ENCODE measurements at places on chromosomes 13 and 19.
A peak's percentile ranks its signal among the peaks of the same experiment; 100 is the strongest.

DNA sequence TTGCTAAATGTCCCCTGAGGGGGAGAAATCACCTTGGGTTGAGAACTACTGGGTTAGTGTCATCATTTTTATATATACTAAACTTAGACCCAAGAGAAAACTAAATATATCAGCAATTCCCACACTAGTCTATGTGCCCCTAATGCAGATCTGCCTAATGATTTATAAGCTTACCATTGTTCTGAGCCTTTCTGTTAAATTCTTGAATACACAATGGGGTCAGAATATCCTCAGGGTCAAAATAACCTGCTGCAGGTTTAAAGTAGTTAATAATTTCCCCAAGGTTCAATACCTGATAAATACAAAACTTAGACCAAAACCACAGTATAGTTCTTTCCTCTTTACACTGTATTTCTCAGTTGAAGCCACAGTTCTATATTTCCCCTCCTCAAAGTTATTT, 4.6 kb downstream of the VWA8 start:
- DNase-seq, result no peak

- no peak for DNase-seq
Observed at GRCh38 chr19:55070466-55071128, 5.1 kb upstream of the EPS8L1 start.

DNA sequence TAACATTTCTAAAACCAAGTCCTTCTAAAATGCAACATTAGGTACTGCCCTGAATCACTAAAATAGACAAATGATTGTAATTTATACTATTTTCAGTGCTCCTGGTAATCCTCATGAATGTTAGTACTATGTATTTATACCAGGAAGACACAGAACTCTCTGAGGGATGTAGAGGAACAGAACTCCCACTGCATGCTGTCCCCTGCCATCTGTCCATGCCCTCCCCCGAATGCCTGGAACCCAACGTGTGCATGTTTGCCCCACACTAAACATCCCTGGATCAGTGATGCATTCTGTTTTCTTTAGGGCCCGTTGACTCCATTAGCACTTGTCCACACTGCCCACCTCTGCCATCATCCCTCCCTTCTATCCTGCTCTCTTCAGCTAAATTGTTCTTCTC, 26.5 kb downstream of the ENOX1 start:
- no peak for DNase-seq

- peak; percentile 54 for DNase-seq
Observed at GRCh38 chr13:26785838-26786630, 25.4 kb upstream of the GPR12 start.

DNA sequence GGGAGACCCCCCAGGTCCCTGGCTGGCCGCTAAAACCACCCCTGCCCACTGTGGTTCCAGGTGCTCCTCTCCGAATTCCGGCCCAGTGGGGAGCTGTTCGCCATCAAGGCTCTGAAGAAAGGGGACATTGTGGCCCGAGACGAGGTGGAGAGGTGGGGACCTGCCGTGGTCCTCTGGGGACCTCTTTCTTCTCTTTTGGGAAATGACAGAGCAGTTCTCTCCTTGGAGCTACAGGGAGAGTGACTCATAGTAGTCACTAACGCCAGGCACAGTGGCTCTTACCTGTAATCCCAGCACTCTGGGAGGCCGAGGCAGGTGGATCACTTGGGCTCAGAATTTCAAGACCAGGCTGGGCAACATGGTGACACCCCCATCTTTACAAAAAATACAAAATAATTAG, 7.3 kb downstream of the PTGER1 start:
- no peak for DNase-seq

- peak; percentile 81 for DNase-seq
Observed at GRCh38 chr13:95073747-95074311, 227.4 kb downstream of the ABCC4 start.

DNA sequence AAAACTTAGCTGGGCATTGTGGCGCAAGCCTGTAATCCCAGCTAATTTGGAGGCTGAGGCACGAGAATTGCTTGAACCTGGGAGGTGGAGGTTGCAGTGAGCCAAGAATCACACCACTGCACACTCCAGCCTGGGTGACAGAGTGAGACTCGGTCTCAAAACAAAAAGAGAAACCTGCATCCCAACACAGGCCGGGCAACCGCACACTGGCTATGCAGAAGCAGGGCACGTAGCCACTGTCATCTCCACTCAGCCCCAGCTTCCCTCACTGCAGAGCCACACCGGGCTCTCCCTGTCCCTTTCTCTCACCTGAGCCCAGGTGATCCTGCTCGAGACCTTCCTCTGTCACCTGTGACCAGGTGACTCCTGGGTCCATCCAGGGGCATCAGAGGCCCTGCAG, 11.7 kb downstream of the ELL start:
- no peak for DNase-seq

DNA sequence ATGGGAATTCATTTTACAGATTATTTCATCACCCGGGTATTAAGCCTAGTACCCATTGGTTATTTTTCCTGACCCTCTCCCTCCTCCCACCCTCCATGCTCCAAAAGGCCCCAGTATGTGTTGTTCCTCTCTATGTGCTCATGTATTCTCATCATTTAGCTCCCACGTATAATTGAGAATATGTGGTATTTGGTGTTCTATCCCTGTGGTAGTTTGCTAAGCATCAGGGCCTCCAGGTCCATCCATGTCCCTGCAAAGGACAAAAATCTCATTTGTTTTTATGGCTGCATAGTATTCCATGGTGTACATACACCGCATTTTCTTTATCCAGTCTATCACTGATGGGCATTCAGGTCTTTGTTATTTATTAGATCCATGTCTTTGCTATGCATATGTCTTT, 894.1 kb upstream of the MIR17HG start:
- no peak for DNase-seq

DNA sequence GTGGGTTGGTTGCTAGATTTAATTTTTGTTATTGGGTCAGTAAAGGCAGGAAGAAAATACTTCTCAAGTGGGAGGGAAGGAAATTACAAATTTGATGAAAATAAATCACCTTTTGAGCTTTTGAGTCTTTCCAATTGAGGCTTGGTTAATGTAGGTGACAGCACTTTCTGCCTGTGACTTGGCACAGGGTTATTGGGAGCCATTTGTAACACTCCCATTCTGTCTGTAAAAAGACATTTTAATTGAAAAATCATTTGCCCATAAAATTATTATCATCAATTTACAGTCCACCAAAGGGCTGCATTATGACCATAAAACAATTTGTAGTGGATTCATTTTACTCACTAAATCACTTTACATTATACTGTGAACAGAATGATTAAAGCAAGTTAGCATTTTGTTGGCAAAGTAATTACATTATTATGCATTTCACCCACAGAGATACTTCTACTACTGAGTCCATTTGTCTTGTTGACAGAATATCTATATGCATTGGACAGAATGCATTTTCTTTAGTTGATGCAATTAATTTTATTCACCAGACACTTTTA, 974.6 kb downstream of the UQCRFS1 start:
- no peak for DNase-seq

GRCh38 chr19:34662919-34663318, 14.0 kb downstream of the SCGB2B2 start:
- peak; percentile 19 for DNase-seq

DNA sequence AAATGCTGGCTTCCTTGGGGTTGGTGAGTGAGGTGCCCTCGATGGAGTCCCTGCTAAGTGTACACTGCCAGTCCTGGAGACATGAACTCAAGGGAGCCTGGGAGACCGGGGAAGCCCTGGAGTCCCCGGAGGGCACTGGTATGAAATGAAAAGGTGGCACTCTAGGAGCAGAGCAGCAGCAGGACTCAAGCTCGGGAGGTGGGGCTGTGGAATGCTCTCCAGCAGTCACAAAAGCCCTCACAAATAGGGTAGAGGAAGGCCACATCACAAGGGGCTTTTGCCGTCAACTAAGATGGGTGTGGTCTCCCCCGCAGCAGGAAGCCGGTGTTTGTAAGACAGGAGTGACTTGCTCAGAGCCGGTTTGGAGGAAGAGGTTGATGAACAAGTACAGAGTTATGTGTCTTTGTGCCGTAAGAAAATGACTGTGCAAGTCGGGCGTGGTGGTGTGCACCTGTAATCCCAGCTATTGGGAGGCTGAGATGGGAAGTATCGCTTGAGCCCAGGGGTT, 19.3 kb downstream of the CCNE1 start:
- DNase-seq, result no peak

Data from EH (cell line).